ENCODE measurements at places on chromosomes 11 and 22.
A peak's percentile ranks its signal among the peaks of the same experiment; 100 is the strongest.

GRCh38 chr11:114201219-114201618, 95.0 kb upstream of the NNMT start:
- no peak for DNase-seq

GRCh38 chr11:64998690-64999431, 2.1 kb upstream of the BATF2 start:
- DNase-seq: no peak

DNA sequence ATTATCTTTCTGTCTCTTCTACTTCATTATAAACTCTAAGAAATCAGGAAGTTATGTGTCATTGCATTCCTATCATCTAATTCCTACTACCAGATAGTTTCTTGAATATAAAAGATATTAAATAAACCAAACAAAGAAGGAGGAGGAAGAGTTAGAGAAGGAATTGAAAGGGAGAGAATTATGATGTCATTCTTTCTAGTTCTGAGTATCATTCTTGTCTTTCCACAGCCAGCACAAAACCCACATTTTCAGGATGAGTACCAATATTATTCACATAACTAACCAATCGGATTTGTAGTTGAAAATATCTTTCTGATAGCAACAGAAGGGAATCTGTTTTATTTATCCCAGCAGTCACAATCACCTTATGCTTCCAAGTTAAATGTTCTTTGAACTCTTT, 13.3 kb downstream of the MS4A13 start:
- no peak for DNase-seq

DNA sequence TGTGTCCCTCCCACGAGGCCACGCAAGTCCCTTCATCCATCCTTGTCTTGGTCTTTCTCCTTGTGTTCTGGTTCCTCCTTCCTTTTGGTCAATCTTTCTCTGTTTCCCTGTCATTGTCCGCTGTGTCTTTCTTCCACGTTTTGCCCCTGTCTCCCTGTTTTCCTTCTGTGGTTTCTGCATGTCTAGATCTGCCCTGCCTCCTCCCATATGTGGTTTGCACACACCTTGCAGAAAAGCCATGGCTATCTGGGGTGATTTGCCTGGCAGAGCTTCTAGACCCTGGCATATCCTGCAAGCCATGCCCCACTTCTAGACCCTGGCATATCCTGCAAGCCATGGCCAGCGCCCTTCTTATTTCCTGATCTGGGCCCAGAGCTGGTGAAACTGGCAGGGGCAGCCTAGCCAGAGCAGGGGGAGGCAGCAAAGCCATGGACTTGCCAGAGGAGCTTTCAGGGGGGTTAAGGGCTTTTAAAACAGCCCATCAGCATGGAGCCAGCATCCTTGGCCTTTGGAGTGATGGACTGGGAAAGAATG, 131.6 kb upstream of the NECTIN1 start:
- no peak for DNase-seq

DNA sequence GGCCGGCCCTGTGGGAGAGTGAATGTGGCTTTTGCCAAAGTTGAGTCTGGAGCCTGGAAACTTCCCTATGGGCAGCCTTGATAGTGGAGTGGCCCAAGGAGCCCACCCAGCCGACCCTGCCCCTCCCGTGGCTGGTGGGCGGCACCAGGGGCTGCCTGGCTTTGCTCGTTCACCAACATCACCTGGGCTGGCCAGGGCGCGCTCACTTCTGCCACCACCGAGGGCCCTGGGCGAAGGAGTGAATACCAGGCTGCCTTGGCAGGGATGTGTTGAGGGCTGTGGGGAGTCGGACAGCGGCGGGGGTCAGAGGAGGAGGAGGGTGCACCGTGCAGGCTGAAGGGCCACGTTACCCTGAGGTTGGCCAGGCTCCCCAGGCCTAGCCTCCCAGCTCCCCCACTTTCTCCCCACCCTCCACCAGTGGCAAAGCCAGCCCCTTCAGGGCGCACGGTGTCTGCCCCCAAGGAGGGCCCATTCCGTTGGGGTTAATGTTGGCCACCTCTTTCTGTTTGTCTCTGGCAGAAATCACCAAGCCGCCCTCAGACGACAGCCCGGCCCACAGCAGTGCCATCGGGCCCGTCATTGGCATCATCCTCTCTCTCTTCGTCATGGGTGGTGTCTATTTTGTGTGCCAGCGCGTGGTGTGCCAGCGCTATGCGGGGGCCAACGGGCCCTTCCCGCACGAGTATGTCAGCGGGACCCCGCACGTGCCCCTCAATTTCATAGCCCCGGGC, 22.5 kb upstream of the PPP6R3 start:
- no peak for DNase-seq

DNA sequence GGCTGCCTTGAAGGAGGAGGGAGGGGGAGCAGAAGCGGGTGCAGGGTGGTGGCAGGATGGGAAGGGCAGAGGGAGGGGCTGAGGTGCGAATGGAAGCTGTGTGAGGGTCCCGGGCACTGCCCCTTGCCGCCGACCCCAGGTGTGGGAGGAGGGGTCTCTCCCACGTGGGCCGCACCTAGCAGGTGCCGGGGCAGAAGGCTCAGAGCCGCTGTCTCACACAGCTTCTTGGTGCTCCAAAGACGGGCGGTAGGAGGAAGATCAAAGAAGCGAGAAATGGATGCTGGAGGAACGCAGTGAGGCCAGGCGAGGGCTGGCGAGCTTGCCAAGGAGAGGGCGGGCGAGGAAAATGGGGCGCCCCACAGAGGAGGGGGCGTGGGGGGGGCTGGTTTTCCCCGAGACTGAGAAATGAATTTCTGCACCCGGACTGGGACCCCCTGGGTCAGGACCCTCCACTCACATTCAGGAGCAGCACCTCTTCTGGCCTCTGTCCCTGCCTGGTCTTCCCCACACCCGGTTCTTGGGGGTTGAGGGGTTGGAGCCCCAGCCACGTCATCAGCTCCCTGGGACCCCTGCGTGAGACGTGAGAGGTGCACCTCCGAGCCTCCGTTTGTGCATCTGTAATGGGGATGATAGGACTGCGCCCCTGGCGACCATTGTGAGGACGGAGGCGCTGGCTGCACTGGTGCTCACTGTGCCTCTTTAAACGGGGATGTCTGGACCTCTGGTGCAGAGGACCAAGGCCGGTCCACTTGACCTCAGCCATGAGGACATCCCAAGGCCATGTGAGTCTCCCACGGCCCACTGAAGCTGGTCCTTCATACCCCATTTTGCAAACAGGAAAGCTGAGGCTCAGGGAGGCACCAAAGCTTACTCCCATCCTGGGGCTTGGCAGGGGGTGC, 16.8 kb downstream of the LSP1 start:
- DNase-seq: peak; percentile 29

GRCh38 chr11:105610871-105611571, 1.1 kb downstream of the GRIA4 start:
- peak; percentile 20 for DNase-seq

DNA sequence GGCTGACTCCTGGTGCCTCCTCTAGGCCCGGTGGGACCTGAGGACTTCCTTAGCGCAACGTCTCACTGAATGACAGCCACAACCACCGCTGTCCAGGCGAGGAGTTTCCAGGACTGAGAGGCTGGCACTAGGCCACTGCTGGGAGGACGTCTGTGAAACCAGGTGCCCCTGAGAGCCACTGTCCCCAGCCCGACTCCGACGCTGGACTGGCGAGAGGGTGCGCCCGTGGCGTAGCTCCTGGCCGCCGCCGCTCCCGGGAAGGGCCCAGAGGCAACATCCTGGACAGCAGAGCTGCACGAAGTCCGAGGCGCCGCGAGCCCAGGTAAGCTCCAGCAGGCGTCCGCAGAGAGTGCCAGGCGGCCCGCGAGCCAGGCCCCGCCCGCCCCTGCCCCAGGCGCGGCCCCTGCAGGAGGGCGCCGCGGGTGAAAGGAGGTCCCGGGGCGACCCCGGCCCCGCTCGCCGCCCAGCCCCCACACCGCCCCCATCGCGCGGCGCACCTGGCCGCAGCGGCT, 525 bp downstream of the DGCR2 start:
- no peak for DNase-seq

DNA sequence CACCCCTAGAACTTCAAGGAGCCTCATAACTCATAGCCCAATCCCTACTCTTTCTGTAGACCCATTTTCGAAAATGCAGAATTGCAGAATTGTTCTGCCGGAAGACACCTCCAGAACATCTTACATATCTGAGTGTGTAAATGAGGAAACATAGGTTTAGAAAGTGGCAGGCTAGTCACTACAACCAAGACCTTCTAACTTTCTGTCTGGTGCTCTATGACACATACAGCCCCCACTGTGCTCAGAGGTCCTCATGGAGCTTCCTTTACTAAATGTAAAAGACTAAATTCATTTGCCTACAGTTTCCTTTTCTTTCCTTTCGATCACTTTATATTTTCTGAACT, 132.1 kb upstream of the DDI1 start:
- no peak for DNase-seq

DNA sequence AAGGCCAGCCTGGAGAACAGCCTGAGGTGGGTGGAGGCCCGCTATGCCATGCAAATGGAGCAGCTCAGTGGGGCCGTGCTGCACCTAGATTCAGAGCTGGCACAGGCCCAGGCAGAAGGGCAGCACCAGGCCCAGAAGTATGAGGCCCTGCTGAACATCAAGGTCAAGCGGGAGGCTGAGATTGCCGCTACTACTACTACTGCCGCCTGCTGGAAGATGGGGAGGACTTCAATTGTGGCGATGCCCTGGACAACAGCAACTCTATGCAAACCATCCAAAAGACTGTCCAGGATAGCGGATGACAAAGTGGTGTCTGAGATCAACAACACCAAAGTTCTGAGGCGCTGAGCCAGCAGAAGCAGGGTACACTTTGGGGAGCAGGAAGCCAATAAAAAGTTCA, 3.1 kb upstream of the TMEM218 start:
- DNase-seq: no peak

DNA sequence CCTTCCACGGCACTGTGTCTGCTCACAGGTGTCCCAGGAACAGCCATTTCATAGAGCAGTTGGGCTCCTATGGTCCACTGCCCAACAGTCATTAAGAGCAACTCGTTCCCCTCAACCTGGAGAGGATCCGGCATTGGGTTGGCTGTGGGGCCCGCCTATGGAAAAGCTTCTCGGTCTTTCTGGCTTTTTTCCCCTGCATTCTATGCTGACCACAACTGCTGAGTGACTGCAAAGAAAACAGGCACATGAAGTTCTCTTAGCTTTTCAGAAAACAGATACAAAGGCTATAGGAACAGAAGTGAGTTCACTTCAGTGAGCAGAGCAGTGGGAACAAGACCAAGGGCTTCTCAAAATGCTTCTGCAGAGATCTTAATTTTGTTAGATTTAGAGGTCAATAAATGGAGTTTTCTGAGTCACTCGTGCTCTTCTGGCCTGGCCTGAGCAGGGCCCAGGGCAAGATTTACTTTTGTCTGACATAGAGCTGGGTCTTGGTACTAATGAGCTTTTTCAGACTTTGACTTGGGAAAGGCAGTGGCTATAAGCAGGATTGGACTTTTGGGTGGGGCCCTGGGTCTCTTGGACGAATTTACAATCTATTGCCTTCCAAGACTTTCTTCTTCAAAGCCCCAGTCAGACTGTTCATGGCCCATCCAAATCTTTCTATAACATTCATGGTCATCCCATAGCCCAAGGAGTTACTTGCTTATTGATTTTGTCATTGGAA, 13.6 kb upstream of the APOL5 start:
- DNase-seq: no peak

GRCh38 chr11:72253392-72253791, 9.4 kb upstream of the PHOX2A start:
- DNase-seq: no peak

DNA sequence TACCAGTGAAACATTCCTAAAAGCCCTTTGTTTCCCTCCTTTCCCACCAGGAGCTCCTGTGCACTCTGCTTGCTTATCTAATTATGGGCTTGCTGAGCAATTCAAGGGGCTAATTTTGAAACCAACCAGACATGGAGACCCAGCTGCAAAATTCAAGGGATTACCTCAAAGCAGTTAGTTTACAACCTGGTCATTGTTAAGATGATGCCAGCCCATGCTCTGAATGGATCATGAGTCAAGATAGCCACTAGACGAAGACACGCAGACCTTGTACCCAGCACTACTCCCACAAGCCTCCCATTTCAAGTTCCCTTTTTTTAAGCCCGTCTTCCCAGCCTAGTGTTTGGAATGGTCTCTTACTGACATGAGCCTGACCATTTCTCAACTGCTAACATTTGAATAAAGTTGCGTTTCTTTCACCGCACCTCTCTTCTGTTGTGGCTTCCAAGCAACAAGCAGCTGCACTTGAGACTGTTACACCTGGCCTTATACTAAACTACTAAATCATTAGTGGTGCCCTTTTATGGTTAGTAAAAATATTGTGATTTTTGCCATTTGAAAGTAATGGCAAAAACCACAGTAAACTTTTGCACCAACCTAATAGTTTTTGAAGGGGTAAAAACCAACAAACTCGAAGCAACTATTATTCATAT, 315.3 kb upstream of the LUZP2 start:
- peak; percentile 54 for DNase-seq

DNA sequence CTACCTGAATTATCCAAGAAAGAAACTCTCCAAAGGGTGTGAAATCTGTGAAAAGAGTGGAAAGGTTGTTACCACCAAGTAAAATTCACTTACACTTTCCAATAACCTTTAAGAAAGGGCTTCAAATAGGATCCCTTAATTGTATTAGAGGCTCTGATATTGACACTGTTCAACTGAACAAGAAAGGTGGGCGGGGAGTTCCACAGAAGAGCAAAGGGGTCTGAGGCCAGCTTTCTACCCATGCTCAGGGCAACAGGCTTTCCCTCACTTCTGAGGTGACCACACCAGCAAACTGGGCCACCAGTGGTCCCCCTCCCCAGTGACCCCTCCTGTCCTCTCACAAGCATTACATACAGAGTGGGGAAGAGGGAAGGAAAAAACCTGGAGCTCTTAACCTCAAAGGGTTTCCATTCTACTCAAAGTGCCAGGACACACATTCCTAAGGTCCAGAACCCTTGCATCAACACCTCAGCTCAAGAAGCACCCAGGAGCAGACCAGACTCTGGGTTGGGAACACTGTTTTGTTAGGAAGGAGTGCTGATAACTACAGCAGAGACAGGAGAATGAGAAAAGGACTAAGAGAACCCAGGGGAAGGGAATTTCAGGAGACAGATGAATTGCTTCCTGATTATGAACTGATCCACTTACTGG, 71.6 kb upstream of the AKIP1 start:
- DNase-seq: no peak

DNA sequence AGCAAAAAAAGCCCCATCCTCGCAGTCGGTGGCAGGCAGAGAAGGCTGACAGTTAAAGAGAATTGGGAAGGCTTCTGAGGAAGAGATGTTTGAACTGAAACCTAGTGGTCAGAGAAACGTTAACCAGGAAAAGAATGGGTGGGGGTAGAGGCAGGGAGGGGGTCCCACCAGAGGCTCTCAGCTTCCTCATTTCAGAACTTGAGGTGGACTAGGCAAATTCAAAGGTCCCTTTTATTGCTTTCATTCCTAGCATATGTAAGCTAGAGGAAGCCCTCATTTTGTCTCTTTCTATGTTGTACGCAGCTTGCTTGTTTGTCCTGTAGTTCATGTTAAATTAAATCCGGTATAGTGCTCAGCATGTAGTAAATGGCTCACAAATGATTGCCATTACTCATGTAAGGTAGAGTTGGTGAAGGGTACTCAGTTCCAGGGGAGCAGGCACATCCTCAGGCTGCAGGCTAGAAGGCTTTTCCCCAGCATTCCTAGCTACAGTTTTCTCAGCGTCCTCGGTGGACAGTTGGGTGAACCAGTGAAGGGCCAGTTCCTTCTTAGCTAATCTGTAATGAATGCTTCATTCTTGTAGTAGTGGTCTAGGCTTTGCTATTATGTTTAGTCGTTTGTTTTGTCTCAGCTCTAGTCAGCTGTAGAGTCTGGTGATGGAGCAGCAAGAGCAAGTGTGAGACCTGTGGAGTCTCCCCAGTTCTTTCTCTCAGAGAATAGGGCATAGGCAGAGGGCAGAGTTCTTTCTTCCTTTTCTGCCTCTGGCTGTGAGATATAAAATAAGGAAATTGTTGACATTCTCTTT, 58.6 kb downstream of the UVRAG start:
- no peak for DNase-seq

Data from SK-N-DZ (cell line).